ENCODE measurements at places on chromosomes 1 and 21.

DNA sequence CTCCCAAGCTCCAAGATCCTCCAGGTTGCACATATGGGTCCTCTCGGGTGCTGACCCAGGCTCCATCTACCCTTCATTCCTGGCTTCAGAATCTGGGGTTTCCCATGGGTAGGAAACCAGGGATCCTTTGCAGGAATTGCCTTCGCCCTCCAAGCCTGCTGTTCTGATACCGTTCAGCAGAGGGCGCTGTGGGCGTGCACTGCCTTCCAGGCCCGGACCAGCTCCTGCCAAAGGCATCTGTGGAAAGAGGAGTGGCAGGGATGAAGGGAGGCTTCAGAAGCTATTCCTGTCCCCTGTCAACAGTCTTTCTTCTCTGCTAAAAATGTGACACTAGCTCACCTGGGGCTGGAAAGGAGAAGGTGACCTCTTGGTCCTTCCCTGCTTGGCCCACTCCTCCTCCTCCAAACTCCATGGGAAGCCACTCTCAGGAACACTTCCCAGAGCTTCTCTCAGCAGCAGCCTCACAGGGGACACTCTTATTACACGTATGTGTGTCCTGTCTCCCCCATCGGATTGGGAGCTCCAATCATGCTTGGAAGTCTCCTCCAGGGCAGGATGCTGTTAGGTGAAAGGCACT lies 71.2 kb downstream of the VWA5B1 start:
- DNase-seq: no peak

DNA sequence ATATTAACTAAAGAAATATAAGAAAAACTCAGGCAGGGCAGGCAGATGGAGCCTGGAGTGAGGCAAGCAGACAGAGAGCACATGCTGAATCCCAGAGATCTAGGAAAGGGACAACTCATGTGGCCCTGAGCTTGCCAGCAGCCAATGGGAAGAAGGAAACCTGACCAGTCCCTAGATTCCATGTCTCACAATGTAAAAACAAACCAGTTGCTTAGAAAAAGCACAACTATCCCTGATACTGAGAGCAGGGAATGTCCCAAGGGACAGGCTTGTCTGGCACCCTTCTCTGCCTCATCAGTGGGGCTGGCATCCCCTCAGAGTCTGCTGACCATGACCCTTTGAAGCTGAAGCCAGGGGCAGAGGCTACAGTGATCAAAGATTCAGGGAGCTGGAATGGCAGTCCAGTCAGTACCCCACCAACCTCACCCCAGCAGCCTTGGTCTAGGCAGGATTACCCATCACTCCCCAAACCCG lies 27.8 kb downstream of the HSPG2 start:
- DNase-seq: no peak

DNA sequence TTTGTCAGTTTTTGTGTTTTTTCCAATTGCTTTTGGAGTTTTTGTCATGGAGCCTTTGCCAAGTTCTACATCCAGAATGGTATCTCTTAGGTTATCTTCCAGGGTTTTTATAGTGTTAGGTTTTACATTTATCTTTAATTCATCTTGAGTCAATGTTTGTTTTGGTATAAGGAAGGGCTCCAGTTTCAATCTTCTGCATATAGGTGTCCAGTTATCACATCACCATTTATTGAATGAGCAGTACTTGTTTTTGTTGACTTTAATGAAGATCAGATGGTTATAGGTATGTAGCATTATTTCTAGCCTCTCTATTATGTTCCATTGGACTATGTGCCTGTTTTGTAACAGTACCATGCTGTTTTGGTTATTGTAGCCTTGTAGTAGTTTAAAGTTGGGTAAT lies 1233.1 kb downstream of the PLA2G4A start:
- no peak for DNase-seq

DNA sequence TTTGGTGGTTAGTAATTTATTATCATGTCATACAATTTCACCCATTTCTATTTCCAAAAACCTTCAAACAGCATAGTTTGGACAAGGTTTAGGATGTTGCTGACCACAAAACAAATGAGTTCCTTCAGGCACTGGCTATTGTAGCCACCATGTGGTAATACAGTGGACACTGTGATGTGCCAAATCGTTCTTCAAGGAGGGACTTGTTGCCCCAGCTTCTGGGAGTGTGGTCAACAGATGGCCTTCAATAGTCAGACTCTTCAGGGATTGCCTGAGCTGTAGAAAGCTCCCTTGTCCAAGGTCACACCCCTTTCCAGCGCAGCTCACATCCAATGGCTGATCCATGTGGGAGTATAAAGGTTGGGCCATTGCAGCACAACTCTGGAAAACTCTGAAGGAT lies 2.6 kb downstream of the PDE4B start:
- no peak for DNase-seq

DNA sequence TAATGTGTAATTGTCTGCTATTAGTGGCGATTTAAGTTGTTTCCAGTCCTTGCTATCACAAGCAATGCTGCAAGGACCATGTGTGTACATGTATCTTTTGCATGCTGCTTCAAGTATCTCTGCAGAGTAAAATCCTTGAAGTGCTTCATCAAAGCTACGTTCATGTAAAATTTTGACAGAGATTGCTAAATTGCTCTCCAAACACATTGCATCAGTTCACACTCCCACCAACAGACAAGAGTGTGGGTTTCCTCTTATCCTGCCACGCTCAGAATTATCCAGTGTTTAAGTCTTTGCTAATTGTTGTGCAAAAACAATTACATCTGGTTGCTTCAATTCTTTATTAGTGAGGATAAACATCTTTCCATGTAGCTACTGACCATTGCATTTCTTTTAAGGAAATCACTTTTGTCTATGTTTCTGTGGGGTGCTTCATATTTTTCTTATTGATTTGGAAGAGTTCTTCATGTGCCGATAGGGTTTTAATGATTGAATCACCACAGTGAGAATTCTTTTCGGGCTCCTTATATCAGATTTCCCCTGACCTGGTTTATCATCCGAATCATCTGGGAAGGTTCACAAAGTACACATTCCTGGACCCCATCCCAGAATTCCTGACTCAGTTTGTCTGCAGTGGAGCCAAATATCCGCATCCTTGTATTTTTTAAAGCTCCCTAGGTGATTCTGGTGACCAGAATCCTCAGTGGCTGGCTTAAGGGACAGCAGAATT lies 56.3 kb upstream of the GALNT2 start:
- no peak for DNase-seq

DNA sequence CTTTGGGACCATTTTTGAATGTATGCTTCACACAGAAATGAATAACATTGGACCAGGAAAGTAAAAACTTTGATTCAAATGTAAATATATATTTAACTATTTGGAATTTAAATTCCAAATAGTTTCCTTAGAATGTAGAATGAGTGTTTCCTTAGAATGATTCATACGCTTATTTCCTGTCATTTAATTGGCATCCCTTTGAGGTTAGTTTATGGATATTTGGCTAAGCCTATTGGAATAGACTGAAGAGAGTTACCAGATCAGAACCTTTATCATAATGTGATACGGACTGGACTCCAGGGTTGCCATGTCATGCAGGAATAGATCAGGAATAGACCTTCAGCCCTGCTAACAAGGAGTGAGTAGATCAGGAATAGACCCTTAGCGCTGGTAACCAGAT lies 133.1 kb downstream of the TNNI3K start:
- no peak for DNase-seq

DNA sequence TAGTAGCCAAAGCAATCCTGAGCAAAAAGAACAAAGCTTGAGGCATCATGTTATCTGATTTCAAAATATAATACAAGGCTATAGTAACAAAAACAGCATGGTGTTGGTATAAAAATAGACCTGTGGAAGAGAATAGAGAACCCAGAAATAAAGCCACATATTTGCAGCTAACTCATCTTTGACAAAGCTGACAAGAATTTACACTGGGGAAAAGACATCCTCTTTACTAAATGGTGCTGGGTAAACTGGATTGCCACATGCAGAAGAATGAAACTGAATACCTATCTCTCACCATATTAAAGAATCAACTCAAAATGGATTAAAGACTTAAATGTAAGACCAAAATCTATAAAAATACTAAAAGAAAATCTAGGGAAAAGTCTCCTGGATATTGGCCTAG lies 59.5 kb upstream of the CD55 start:
- DNase-seq: no peak

DNA sequence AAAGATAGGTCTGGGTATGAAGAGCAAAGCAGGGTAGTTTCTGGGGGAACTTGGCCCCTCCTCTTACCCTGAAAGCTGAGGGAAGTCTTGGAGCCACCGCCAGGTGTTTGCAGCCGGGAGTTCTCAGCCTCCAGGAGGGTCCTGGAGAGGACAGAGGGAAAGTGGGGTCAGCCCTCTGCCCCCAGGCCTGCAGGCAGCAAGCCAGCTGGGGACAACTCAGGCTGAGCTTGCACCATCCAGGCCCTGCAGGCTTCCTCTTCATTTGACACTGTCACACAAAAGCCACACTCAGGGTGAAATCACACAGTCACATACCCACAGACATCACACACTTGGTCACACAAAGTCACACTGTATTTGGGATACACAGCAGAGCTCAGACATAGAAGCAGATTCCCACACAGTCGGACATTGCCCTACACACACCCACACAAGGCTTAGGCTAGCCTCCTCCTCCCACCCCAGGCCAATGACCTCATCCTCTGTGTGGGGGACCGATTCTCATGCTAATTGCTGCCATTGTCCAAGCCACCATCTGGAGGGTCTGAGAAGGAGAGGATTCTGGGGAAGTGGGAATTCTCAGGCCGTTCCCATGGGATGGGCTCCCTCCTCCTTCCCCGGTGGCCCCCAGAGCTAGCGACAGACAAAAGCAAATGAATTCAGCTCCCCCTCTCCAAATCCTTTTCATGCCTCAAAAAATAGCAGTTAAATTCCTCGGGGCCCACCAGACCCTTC lies 3.7 kb downstream of the NES start:
- DNase-seq: no peak
